ENCODE measurements at places on chromosomes 2 and 18.

GRCh38 chr18:58953627-58954026, 89.0 kb downstream of the ZNF532 start:
- no peak for DNase-seq

DNA sequence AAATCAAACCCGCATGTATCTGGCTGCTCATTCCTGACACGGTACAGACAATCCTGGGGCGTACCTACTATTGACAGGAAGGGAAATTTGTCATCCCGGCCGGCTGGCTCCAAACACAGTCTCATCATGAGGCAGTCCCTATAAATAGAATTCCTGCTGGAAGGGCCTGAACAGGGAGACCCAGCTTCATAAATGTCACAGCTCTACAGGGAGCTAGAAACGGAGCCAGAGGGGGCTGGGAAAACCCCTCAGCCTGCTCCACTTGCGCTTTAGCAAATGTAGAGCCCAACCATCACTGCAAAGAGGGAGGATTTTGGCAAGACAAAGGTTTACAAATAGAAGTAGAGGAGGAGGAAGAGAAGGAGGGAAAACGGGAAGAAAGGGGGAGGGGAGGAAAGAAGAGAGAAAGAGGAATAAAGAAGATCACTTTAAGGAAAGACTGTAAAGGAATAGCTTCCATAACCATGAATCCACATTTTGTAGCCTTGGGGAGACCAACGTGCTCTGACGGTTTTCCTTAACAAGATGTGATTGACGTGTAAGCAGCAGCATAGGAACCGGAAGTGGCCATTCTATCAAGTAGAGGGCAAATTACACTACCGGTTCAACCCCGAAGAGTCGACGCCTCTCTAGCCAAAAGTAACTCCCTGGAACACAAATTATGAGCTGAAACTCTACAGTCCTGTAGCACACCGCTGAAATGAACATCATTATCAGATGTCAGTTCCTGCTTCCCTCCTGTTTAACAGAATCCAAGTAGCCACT, 56.8 kb upstream of the TTN start:
- DNase-seq = peak; percentile 88

DNA sequence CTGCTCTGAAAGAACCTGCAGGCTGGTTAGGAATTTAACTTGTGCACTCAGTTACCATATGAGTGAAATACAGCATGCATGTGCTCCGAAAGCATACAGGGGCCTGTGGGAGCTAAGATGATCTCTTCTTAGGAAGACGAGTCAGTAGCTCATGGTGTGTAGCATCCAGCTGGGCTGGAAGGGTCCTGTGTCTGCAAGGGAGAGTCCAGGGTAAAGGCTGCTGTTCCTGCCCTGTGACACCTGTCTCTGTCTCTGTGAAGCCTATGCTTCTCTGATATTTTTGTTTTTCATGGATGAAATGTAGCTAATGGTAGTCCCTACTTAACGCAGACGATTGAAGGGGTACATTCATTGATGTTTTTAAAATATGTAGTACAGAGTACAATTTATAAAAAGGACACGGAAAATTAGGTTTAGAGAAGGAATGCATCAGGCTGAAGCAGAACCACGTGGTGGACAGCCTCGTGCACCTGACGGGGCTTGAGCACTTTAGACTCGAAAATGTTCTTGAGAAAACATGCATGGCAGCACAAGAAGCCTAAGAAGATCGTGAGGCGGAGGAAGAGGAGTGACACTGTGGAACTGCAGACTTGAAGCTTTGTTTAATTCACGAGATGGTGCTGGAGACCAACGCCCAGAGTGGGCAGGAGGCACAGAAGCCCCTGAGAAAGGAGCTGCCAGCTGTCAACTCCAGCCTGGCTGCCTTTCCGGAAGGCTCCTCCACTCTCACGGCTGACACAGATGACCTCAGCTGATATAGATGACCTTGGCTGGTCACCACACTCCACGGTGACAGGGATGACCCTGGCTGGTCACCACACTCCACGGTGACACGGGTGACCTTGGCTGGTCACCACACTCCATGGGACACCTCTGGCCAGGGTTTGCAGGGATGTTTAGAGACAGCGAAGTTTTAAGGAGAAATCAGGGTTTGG, 110.6 kb downstream of the TMEM18 start:
- DNase-seq = no peak

GRCh38 chr2:79511320-79511951, 1.4 kb upstream of the CTNNA2 start:
- DNase-seq = no peak

GRCh38 chr2:128488434-128488833, 169.8 kb upstream of the HS6ST1 start:
- no peak for DNase-seq

DNA sequence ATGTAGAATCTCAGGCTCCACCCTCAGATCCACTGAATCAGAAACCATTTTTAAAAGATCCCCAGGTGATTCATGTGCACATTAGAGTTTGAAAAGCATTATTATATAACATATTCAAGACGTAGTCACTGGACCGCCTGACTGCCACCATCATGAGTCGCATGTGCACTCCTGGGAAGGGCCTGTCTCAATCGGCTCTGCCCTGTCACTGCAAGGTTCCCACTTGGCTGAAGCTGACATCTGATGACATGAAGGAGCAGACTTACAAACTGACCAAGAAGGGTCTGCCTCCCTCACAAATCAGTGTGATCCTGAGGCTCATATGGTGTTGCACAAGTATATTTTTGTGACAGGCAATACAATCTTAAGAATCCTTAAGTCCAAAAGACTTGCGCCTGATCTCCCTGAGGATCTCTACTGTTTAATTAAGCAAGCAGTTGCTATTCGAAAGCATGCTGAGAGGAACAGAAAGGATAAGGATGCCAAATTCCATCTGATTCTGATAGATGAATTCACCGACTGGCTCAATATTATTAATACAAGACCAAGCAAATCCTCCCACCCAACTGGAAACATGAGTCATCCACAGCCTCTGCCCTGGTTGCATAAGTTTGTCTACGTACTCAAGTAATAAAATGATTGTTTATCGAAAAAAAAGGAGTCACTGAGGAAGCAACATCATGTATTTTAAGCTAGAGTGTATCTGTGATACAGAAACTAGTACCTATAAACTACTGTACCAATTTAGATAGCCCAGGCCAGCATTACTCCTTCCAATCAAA, 26.2 kb downstream of the ATAD2B start:
- DNase-seq = no peak

DNA sequence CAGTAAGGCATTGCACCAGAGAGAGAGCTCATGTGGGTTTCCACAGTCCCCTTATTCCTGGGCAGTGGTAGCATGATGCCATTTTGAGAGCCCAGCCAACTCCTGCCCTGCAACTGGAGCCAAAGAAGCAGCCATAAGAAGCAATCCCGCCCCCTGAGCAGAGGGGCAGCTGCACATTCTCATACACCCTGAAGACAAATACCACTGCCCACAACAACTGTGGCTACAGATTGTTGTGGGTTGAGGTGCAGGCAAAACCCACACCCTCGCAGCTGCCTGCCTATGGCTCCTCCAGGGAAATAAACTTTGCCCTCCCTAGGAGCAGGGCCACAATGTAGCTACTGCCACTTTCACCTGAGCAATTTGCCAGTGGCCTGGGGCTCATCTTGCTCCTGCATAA, 219.4 kb upstream of the NRXN1 start:
- no peak for DNase-seq

- DNase-seq = no peak
Measured at GRCh38 chr2:114857196-114857595, 414.8 kb downstream of the DPP10 start.

GRCh38 chr2:63050334-63051041, at the start of gene OTX1:
Gene OTX1 (plus strand): TSS chr2:63050830. CDS start chr2:63052991, 2,161 bp downstream.
- DNase-seq = peak; percentile 55

- DNase-seq = no peak
Measured at GRCh38 chr18:23332356-23332755, 120.7 kb upstream of the RIOK3 start.

Data from NCI-H1694 (cell line).